Spleen (tissue), 13 donors: ENCODE measurements at places on chromosomes 11 and 22. TPM values are rescaled to one million over a fixed set of nuclear protein-coding genes. Genes with fewer than 3 reads are reported as not detected.

DNA sequence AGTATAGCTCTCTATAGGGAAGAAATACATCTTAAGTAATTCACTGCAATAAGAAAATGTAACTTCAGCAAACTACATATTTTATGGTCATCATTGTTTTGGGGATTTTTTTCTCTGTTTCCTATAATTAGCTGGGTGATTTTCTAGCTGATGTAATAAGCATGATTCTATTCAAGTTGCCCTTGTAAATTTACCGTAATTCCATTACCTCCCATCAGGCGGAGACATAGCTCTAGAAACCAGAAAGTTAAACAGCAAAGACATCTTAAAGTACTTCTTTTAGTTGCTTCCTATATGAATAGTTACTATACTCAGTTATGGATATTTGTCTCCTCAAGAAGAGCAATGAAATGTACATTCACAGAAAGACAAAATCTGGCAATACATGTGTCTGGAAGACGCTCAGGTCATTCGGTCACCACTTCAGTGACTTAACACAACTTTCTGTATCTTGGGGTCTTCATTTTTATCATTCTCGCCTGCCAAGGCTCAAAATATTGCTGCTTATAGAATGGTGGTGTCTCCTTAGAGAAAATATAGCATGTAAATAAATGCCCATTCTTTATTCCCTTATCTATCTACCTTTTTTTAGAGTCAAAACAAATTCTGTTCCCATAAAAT, 239.9 kb upstream of the ZC3H12C start:
- DNase-seq = no peak

TRIM51 gene
- not detected for polyA plus RNA-seq

GRCh38 chr11:130848361-130849214, 67.7 kb downstream of the SNX19 start:
- DNase-seq = no peak

DNA sequence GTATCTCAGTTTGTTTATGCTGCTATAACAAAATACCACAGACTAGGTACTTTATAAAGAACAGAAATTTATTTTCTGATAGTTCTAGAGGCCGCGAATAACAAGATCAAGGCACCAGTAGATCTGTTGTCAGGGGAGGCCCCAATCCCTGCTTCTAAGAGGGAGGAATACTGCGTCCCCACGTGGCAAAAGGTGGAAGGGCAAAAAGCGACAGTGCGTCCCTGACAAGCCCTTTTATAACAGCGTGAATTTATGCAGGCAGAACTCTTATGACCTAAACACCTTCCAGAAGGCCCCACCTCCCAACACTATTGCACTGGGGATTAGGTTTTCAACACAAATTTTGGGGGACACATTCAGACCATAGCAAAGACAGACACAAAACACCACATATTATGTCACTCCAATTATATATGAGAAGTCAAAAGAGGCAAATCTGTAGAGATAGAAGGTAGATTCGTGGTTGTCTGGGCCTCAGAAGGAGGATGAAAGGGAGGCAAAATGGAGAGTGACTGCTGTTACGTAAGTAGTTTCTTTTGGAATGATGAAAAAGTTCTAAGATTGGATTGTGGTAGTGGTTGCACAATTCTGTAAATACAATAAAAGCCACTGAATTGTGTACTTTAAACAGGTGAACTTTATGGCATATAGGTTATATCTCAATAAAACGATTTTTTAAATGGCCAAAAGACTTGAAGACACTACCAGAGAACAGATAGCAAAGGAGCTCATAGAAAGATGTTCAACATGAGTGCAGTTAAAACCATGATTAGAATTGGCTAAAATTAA, 30.1 kb upstream of the TNRC6B start:
- no peak for DNase-seq

DNA sequence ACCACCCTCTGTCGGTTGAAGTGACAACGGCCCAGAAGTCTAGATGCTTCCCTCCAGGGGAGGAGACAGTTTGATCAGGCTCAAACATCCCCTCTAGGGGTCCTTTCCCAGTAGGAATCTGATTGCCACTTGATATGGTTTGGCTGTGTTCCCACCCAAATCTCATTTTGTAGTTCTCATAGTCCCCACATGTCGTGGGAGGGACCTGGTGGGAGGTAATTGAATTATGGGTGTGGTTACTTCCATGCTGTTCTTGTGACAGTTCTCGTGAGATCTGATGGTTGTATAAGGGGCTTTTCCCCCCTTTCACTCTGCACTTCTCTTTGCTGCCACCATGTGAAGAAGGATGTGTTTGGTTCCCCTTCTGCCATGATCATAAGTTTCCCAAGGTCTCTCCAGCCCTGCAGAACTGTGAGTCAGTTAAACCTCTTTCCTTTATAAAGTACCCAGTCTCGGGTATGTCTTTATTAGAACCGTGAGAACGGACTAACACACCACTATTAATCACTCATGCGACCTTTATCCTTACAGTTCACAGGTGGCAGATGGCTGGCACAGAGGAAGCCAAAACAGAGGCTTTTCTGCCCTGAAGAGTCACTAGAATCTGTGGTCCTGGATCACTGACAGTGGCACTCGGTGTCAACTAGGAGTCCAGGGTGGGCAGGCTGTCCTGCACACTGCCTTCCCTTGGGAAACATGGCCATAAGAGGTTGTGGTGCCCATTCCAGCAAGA, 21.6 kb downstream of the ASPHD2 start:
- DNase-seq = no peak

DNA sequence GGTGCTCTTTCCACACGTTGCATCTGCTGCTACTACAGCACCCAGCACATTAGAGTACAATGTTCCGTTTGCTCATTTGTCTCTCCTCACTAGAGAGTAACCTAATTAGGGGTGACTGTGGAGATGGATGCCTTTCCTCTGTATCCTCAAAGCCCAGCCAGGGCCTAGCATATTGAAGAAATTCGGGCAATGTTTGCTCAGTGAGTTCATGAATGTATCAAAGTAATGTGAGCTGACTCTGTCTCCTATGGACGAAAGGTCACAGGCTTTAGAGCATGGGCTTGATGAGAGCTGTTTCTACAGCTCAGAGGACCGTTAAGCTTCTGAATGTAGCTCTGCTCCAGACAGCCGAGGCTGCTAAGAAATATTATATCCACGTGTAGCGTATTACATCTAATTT, 67.5 kb downstream of the C11orf58 start:
- DNase-seq = no peak

DNA sequence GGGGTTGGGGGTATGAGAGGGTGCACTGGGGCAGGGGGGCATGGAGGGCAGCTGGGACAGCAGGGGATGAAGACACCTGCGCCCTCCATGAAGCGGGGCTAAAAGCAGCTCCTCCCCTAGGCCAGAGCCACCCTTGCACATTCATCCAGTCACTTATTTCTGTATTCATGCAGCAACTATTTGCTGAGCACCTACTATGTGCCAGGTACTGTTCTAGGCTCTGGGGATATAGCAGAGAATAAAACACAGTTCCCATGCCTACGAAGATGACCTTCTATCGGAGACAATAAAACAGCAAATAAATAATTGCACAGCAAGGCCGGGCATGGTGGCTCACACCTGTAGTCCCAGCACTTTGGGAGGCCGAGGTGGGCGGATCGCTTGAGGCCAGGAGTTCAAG, 5.3 kb downstream of the ALDH3B1 start:
- no peak for DNase-seq

- no peak for DNase-seq
These were observed 12.2 kb downstream of the NEU3 start for GRCh38 chr11:75000975-75001354.

DNA sequence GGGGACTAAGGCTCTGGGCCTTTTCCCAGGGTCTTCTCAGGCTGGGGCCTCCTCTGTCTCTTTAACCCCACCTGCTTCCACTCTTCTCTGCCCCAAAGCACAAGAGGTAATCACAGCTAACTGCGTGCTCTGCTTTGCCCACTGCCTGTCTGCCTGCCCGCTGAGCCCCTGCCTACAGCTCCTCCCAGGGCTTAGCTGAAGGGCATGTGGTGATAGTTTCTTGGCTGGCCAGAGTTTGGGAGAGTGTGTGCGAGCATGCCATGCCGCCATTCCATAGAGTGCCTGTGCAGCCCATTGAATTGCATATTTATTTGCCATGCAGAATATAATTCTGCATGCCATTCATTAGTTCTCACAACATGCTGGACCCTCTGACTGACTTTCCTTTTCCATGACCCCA, 32.5 kb downstream of the PHLDB1 start:
- no peak for DNase-seq

ROBO4 gene
- polyA plus RNA-seq = 6.7 TPM

DNA sequence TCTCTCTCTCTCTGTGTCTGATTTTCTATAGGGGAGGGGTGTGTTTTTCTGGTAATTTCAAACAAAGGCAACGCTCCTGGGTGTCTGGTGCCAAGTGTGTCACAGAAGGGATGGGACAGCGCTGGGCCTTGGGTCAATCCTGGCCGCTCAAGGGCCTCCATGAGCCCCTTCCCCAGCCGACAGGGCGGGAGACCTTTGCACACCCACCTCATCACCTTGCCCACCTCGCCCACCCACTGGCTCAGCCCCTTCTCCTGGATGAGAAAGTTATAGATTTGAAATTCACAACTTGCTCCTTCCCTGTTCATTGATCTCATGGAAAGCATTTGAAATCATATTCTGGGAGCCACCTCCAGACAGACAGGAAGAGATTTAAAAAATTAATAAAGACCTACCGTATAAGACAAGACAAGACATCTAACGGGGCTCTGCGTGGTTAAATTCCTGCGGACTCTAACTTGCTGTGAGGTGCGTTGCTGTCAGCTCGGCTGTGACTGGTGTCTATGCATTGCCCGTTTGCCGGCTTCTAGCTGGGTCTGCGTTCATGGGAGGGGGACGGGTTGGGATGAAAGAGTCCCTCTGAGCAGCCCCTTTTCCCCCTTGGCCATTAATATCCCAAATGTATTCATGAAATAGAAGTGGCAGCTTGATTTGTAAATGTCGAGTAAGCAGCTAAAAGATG, 27.0 kb downstream of the MPPED1 start:
- DNase-seq = peak; percentile 25

ZBED5 gene
- polyA plus RNA-seq = 70.1 TPM

DNA sequence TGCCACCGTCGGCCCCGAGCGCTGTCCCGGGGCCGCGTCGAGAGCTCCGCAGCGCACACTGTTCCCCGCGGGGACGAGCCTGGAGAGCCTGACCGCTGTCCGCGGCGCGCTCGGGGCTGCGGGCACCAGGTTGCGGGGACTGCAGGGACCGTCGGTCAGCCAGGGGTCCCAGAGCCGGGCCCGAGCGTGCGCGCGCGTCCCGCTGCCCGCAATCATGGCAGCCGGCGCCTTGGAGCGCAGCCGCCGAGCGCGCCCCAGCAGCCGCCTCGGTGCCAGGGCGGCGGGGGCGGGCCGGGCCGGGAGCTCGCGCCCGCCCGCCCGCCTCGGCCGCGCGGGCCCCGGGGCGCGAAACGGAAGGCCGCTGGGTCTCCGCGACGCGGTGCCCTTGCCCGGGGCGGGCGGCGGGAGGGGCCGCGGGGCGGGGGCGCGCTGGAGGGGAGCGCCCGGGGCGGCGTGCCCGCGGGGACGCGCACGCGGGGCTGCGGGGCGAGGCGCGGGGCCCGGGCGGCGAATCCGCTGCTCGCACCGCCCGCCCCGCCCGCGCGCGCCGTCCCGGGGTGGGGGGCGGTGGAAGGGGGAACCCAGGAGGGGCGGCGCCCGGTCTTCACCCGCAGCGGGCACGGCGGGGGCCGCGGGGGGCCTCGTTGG, 79.4 kb upstream of the PPARA start:
- DNase-seq = peak; percentile 88

- no peak for DNase-seq
These were observed 1.3 kb downstream of the MPPED1 start for GRCh38 chr22:43412808-43413795.
